Vagina (tissue), 2 donors: ENCODE measurements at places on chromosomes 4 and X. TPM values are rescaled to one million over a fixed set of nuclear protein-coding genes. Genes with fewer than 3 reads are reported as not detected.

GRCh38 chr4:55530691-55531090 lies 16.0 kb downstream of the CLOCK start:
- DNase-seq, result no peak

DNA sequence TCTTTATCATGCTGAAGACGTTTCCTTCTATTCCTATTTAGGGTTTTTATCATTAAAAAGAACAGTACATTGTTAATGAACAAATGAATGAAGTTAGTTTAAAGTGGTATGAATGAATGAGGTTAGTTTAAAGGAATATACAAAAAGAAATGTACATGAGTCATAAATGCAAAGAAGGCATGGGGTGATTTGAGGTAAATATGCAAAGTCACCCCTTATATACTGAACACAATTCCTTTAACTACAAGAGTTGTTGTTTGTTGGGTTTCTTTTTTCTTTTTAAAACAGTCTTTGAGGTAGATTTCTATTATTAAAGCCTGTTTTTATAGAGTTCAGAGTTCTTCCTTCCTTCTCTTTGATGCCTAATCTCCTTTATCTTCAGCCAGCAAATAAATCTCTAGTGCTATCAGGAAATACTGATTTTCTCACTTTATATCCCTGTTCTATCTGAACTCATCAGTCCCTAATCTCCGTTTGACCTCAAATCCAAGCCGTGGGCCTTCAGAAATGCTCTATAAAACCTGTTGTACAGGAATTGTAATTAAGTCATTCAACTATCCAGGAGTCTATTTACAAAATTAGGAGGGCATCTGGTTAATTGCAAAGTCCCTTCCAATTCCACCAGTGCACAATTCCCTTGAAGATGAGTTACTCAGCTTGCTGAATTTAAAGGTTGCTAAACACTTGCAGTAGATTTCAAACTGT lies 31.6 kb upstream of the ABCG2 start:
- DNase-seq, result no peak

DNA sequence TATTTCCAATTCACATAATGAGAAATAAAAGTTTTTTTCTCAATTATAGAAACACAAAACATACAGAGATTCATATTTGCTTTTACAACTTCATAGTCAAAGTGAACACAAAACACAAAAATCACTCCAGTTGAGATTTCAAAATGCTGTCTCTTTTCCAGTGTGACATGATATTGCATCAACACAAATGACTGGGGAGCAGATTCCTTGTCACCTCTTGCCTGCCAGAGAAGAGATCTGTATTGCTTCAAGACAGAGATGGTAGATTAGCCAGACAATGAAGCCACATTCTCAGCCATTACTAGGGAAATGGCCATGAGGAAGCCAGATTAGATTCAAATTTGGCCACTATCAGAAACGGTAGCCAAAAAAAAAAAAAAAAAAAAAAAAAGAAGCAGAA lies 2313.1 kb upstream of the AGA start:
- no peak for DNase-seq

DNA sequence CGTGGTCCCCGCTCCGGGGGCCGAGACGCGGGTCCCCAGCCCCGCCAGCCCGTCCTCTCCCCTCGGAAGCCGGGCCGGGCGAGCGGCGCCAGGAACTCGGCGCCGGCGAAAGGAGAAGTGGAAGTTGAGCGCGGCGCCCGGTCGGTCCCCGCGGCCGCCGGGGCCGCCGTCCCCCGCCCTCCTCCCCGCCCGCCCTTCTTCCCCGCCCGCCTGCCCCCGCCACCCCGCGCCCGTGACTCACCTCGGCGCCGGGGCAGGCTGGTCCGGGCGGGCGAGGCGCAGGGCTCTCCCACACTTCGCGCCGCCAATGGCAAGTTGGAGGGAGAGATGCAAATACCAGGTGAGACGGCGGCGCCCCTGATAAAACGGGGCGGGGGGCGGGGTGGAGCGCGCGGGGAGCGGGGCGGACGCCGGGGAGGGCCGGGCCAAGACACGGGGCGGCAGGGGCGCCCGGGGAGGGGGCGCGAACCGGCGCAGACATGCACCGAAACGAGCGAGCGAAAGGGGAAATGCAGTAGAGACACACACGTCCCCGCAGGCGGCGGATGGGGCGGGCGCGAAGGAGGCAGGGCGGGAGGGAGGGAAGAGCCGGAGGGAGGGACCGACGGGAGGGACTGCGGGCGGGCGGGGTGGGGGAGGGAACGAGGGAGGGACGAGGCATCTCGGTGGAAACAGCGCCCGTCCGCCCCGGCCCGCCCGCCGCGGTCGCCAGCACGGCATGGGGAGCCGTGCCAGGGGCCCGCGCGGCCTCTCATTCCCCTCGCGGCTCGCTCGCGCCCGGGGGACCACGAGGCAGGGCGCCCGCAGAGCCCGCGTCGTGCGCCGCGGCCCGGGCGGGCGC lies at the start of gene ELF4:
Gene ELF4 (minus strand): TSS at position 119 of the 841 bp plus-strand sequence. CDS start 29,167 bp downstream, outside the sequence.
- DNase-seq, result no peak

RNF212 gene
- 7.9 TPM for total RNA-seq
